Stimulated activated CD4-positive, alpha-beta T cell treated with anti-CD3 and anti-CD28 coated beads, Interleukin-15, amount 100 ng/mL, for 1 hour (primary cell): ENCODE measurements at places on chromosomes 3 and 15.

DNA sequence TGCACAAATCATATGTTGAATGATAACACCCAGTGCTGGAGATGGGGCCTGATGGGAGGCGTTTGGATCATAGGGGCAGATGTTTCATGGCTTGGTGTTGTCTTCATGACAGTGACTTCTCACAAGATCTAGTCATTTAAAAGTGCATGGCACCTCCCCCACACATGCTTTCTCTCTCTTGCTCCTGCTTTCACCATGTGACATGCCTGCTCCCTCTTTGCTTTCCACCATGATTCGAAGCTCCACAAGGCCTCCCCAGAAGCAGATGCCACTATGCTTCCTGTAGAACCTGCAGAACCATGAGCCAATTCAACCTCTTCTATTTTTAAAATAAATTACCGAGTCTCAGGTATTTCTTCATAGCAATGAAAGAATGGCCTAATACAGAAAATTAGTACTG is 17.8 kb upstream of the SH3BP5 start:
- DNase-seq: no peak

GRCh38 chr15:100531823-100532327 is 3.1 kb upstream of the CERS3 start:
- no peak for DNase-seq

DNA sequence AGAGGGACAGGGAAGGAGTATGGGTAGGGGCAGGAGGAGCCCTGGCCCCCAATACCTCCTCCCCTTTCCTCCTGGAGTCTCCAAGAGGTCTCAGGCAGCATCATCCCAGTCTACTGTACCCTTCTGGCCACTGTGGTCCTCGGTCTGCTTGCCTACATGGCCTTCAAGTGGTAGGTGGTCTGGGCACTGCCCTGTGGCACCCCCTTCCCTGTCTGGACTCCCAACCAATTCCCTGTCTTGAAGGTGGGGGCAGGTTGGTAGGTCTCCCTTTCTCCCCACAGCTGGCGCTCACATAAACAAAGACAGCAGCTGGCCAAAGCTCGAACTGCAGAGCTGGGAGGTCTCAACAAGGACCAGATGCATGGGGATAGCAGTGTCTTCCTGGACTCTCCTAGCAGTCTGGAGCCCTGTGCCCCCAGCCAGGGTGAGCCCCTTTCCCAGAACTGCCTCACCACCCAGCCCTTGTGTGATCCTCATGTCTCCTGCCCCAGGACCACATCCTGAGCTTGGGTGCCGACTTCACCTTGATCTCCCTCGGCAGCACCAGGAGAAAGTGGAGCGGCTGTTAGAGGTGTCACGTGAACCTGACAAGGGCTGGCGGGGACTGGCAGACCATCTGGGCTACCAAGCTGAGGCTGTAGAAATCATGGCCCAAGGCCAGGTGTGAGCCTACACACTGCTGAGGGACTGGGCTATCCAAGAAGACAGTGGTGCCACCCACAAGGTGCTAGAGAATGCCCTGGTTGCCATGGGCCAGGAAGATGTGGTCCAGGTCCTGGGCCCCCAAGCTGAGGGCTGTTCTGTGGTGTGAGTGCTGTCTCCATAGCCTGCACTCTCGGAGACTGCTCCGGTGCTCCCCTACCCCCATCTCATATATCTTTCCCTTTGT is 33.1 kb downstream of the NBEAL2 start:
- DNase-seq: no peak

- DNase-seq: no peak
Observed at GRCh38 chr15:34759347-34759746, 4.5 kb upstream of the GJD2 start.

- peak; percentile 41 for DNase-seq
Observed at GRCh38 chr3:16512435-16513140, 911 bp downstream of the RFTN1 start.

DNA sequence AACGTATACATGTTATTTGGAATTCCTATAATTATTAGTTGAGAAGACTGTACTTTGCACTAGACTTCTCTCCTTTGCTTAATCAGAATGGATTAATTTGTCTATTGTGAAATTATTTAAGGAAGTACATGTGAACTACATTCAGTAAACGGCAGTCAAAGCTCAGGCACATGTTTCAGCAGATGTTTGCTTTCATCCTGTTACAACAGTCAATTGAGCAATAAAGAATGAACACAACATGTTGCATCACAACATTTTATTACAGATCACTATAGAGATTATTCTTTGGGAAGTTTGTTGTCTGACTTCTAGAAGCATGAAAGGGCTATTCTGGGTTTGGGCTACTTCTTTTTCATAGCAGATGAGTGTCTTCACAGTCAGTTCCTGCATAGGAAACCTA is 39.2 kb downstream of the RAB27A start:
- DNase-seq: no peak

DNA sequence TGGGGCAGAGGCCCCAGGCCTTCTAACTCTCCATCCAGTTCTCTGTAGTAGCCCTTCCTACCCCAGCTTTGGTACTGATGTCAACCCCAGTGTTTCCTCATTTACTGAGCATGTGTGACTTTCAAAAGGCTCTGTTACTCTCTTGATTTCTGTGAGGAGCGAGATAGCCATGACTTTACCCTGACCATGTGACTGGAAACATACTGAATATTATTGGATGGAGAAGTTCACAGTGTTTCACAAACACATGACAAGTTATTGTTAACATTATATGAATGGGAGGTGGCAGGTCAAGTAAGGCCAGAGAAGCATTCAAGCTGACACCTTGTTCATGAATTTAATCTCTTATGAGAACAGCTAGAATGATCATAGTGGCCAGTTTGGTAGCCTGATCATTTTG is 53.7 kb downstream of the MAGI1 start:
- DNase-seq: no peak

GRCh38 chr15:49189631-49190030 is 19.6 kb downstream of the GALK2 start:
- no peak for DNase-seq

DNA sequence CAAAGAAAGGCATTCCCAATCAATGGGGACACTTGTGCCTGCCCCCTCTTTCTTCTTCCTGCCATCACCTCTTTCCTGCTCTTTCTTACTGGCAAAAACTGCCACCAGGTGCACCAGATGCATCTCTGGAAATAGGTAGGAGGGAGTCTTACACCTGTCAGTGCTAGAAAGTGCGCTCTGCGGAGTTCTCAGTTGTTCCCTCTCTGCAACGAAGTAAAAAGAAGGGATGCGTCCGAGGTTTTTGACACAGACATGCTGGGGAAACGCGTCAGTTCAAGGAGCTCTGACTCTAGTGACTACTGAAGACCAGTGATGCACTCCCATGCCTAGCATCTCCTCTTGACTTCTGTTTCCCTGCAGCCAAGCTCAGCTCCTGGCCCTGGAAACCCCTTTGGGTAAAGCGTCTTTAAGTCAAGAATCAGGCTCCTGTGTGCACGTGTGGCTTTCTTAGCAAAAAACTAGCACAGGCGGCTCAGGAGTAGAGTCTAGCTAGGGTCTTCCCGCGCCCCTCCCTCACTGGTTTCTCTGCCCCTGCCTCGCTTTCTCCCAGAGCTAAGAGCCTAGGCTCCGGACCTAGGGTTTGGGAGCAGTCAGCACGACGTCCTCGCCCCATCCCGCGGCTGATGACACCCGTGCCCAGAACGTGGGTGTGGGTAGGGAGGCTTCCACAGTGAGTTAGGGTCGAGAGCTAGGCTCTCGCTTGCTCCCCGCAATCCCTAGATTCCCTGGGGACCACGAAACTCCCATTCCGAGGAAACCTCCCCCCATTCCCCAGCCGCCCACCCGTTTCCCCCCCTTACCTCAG is 564 bp upstream of the GRM7 start:
- no peak for DNase-seq

GRCh38 chr3:111610189-111610588 is 15.0 kb upstream of the ZBED2 start:
- no peak for DNase-seq

GRCh38 chr3:15997274-15997943 is 177.1 kb upstream of the GALNT15 start:
- no peak for DNase-seq

DNA sequence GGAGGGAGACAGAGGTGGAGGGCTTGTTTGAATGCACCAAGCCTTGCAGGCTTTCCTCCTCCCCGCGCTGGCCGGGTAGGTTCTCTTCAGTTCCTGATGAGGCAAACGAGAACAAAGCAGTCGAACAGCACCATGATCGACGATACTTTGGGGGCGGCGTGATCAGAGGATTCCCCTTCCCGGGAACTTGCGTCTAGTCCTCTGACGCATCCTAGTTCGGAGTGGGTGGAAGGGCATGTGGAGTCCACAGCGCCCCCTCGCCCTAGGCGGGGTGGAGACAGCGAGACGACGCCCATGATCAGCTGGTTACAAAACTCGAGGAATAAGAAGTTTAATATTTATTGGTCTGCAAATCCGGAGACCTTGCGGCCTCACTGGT is 452 bp upstream of the SV2B start:
- peak; percentile 17 for DNase-seq

GRCh38 chr3:130835483-130835882 is 58.4 kb upstream of the ATP2C1 start:
- no peak for DNase-seq

GRCh38 chr3:43061101-43061895 is 44.6 kb downstream of the POMGNT2 start:
- DNase-seq: no peak

DNA sequence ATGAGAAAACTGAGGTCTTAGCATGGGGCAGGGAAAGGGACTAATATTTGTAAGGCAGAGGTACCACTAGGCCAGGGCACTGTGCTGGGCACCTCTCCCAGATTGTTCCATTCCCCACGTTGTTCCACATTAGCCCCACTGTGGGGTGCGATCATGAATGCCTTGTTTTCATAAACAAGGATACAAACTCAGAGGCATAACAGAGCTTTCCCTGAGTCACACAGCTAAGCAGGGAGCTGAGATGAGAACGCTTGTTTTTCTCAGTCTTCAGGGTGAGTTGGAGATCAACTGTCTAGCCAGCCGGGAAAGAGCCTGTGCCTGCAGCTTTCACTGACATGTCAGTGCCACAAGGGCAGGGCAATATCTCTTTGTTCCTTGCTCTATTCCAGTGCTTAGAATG is 47.9 kb upstream of the ITGA11 start:
- DNase-seq: no peak

DNA sequence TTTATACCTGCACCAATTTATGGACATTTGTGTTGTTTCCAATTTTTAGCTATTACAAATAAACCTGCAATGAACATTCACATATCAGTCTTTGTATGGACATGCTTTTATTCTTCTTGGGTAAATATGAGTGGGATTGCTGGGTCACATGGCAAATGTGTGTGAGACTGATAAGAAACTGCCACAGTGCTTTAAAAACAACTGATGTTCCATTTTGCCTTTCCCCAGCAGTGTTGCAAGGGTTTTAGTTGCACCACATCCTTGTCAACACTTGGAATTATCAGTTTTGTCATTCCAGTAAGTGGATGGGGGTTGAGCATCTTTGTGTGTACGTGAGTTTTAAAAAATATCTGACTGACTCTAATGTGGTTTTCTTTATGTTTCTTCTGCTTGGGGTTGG is 191.2 kb downstream of the PLCL2 start:
- no peak for DNase-seq

- DNase-seq: no peak
Observed at GRCh38 chr3:98733812-98734281, 29.3 kb upstream of the ST3GAL6 start.

DNA sequence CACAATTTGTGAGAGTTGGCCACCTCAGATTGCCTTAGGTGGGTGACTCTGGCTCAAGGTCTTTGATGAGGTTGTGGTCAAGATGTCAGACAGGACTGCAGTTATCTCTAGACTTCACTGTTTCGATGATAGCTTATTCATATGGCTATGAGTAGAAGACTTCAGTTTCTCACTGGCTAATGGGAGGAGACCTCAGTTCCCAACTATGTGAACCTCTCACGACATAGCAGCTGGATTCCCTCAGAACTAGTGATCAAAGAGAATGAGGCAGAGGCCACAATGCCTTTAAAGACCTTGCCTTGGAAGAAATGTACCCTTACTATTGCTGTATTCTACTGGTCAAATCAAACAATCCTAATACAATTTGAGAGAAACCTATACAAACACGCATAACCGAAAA is 607.5 kb upstream of the ROBO2 start:
- no peak for DNase-seq

DNA sequence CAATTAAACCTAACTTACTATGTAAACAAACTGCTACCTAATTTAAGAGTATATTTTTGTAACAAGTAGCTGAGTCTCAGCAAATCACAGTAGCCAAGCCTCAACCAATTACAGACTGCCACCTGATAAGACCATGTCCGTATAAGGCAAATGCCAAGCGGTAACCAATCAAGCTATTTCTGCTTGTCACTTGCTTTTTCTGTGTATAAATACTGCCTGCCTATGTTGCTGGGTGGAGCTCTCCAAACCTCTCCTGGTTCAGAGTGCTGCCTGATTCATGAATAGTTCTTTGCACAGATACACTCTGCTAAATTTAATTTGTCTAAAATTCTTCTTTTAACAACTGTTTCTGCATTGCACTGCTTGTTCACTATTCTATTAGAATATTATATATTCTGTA is 42.6 kb downstream of the ZNF148 start:
- no peak for DNase-seq

DNA sequence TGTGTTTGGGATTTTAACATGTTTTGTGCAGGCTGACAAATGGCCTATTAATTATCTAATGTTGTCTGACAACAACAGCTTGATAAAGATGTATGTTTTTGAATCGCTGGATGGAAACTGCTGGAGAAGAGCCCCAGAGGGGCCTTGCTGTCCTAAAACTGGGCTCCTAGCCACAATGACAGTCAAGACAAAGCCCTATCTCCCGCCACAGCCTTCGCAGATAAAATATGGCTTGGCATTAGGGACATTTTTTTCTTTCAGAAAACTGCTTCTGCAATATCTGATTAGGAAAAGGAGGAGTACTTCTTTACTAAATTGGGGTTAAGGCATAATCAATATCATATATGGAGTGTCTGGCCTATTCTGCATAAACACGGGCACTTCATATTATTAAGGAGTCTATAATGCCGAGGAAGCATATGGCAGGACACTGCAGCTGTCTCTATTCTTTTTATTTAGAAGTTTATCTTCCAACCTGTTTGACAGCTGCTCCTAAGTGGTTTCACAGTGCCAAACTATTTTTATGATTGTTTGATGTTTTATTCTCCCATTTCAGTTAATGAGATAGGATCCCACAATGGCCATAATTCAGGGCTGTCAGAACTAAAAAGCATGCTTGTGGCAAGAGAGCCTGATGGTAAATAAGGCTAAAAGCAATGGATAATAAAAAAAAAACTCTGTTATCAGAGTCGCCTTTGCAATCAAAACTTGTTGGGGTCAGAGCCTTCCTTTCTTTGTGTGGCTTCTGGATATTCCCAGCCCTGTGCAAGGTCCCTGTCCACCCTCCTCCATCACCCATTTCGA is 210.1 kb downstream of the MECOM start:
- no peak for DNase-seq

- DNase-seq: no peak
Observed at GRCh38 chr3:169509359-169509758, 154.2 kb downstream of the MECOM start.

DNA sequence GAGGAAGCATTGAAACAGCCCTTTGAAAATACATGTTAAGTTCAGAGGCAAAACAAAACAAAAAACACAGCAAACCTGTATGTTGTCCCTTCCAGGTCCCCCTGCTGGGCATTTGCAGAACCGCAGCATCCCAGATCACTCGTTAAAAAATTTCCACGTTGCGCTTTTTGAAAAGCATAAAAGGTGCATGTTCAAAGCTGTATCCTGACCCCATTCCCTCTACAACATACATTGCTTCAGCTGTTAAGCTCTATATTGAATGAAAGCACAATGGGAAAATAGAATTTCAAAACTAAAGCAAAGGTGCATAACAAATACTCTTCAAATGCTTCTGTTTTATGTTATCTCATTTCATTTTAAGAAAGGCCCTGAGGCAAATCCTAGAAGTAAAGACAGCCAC is 328.3 kb downstream of the THSD4 start:
- no peak for DNase-seq

GRCh38 chr3:128390867-128391266 is 75.8 kb downstream of the DNAJB8 start:
- no peak for DNase-seq
